ENCODE measurements at places on chromosomes 5 and 9.
A peak's percentile ranks its signal among the peaks of the same experiment; 100 is the strongest.

DNA sequence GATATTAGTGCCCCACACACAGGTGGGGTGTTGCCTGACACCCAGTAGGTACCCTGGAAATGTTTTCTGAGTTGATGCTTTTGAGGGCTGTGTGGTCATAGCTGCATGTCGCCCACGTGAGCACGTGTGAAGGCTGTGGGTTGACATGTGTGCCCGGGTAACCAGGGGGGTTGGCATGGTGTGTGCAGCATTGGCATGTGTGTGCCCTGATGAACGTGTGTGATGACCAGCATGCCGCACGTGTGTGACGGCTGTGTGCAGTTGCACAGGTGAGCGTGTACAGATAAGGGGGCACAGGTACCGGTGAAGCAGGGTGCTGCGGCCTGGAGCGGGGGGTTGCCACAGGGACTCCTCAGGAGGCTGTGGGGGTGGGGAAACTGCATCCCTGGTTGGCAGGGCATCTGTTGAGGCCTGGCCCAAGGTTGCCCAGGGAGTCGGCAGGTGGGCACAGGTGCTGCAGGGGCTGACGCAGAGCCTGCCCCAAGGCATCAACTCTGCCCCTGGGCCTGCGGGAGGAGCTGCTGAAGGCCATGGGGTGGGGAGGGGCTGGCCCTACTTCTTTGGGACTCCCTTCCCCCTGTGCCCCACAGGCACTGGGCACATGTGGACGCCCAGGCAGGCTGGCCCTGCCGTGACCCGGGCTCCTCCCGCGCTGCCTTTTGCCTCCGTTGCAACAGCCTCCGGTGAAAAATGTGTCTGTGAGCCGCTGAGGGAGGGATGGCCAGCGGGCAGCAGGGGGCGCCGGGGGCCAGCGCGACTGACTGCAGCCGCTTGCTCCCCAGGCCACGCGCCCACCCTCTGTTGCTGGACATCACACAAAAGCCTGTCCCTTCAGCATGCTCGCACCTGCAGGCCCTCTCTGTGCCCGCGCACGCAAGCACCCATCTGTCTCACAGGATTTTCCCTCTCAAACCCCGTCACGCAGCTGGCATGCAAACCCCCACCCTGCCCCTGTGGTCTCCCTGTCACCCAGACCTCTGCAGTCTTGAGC lies 2.2 kb downstream of the UNC5A start:
- peak; percentile 42 for DNase-seq

DNA sequence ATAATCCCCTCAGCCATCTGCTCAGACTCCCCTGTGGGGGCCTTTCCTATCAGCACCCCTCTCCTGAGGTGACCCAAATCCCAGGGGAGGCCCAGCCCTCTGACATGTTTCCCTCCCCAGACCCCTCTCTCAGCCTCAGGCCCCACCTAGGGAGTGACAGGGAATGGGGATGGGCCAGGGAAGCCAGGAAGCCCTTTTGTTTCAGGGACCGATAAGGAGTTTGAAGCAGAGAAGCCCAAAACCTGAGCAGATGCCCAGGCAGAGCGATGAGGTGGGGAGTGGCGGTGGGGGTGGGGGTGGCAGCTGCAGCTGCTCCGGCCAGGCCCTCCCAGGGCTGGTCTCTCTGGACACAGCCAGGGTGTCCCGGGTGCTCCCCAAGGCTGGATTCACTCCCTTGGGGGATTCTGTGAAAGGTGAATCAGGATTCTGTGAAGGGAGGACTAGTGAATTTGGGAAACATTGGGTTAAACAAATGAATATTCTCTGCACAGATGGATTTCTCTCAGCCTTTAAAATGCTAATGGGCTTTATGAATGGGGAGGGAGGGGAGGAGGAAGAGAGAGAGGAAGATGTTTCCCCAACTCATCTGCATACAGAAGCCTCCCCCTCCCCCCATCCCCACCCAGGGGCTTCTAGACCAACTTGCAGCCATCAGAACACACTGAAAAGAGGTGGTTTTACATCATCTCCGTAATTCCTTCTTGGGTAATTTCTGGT lies 17.4 kb downstream of the AKNA start:
- no peak for DNase-seq

- DNase-seq, result no peak
These were observed 491.4 kb downstream of the LRRC70 start for GRCh38 chr5:63070001-63070400.

DNA sequence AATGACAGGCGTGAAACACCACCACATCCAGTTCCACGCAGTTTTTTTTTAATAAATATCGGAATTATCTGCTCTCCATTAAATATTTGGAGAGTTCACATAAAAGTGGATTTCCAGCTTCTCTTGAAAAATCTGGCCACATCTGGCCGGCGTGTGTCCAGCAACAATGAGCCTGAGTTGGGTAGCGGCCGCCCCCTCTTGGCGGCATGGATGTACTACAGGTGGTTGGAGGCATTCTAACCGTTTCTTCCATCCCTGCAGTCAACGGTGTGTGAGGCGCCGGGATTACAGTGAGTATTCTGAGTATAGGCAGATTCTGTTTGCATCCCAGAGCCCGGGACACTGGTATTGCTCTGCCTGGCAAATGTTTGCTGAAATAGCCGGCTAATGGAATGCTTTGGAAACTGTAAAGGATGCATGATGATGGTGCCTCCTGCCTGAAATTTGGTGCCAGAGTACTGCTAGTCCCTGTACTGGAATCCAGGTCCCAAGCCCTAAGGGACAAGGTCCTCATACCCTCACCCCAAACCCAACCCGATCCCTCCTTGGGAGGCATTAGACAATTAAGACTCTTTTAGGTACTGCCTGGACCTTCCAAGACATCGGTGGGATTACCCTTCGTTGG lies 13.6 kb upstream of the GM2A start:
- DNase-seq, result peak; percentile 89

DNA sequence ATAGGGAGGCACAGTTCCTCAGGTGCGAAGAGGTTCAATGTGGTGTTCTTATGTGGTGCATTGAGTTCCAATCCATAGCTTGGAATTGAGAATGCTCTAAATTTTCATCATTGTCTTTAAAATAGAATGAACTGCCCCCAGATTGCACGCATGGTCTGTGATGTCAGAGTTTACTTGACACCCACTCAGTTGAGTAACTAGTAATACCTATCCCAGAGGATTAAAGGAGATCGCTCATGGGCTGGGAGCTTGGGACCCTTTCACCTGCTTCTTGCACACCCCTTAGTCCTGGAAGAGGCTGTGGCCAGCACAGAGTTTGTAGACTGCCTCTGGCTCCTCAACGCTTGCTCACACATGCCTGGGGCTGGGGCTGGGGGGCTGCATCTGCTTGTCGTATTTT lies 95.1 kb upstream of the OTULINL start:
- DNase-seq, result no peak

DNA sequence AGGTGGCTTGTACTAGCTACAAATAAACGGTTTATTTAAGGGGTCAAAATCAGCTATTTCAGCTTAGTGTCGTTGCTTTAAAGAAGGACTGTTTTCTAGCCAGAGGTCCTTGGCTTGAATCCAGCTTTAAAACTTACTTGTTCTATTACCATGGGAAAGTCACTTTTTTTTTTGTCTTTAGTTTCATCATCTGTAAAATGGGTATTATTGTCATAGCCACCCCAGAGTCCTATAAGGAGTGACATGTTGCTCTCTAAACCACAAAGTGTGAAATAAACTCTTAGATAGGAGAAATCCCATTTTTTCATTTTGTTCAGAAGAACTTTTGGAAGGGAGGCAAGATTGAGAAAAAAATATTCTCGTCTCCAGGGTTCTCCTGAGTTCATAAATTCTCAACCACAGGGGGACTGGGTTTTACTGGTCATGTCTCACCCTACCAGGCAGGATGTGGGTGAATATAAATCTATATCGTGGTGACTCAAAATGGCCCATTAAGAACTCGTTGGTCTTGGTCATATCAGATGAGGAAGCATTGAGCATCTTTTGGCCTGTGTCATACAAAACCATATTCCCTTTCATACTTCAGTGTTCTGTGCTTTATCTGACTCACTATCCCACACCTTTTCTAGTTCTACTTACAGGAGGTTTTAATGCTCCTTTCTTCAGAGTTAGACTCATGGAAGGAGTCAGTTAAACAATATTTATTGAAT lies 202.7 kb upstream of the NR3C1 start:
- no peak for DNase-seq

DNA sequence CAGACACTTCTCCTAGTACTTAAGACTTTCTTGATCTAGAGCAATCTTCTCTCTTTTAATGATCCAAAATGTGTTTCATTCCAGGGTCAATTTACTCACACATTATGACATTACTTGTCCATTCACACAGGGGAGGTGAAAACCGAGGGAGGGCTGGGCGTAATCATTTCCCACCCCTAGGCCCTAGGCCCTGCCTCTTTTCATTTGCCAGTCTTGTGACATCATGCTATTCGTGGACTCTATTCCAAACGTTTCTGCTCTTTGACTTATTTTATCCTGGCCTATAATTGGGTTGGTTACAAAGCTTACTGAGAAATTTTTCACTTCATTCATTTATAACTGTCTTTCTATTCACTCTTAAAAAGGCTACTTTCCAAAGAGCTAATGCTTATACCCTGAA lies 2.4 kb downstream of the DCAF12 start:
- no peak for DNase-seq
